ENCODE measurements at places on chromosomes 7 and 10.

DNA sequence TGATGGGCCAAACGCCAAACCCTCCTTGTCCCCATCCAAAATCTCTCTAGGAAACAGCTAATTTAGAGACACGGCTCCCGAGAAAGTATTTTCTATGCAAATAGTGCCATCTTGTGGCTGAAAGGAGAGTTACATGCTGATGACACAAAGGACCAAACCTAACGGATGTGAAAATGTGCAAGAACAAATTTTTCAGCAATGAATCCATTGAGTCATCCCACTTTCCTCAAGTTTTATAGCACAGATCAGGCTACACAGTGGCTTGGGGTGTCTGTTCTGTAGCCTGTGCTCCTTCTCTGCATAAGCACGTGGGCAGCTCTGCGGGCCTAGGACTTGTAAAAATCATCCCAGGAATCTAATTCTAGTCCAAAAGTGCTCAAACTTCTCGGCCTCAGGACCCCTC, 154.8 kb upstream of the PRR15 start:
- DNase-seq, result peak; percentile 76

GRCh38 chr7:28180031-28180363, 598 bp downstream of the JAZF1 start:
- DNase-seq, result no peak

GRCh38 chr10:103854265-103854685, 1.1 kb downstream of the SH3PXD2A start:
- DNase-seq, result no peak

DNA sequence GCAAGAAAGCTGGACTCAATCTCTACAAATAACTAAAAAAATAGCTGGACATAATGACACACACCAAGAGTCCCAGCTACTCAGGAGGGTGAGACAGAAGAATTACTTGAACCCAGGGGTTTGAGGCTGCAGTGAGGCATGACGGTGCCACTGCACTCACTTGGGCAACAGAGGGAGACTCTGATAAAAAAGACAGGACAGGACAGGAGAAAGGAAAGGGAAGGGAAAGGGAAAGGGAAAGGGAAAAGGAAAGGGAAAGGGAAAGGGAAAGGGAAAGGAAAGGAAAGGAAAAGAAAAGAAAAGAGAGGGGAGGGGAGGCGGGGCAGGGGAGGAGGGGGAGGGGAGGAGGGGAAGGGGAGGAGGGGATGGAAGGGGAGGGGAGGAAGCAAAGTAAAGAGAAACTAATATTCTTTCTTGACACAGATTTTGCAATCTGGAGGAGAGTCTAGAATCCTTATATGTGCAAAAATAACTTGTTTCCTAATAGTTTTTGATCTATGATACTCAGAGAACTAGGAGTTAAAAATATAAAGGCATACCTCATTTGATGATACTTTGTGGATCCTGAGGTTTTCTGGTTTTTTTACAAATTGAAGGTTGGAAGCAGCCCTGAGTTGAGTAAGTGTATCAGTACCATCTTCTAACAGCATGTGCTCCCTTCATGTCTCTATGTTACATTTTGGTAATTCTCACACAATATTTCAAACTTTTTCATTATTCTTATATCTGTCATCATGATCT, 8.0 kb downstream of the SAR1A start:
- no peak for DNase-seq

DNA sequence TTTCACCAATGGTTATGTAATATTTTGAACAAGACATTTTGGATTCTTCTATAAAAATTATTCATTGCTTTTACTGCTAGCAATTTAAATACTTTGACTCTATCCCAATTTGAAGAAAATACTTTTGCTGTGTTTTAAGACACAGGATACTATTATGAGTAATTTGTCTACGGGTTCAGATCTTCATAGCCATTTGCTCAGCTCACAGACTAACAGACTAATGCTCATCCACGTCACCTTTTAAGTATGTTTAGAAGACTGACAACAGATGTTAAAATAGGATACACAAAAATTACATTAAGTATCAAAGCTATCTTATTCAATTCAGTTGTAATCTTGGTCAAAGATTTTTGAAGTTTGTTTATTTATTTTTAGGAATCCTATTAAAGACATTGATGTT, 251.3 kb upstream of the CHRM2 start:
- no peak for DNase-seq

DNA sequence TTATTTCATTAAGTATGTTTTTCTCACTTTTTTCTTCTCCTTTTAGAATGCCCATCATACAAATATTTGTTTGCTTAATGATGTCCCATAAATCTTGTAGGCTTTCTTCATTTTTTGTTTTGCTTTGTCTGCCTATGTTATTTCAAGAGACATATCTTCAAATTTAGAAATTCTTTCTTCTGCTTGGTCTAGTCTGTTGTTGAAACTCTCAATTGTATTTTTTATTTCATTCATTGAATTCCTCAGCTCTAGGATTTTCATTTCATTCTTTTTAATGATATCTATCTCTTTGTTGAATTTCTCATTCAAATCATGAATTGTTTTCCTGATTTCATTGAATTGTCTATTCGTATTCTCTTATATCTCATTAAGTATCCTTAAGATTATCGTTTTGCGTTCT, 125.1 kb upstream of the VIPR2 start:
- no peak for DNase-seq

DNA sequence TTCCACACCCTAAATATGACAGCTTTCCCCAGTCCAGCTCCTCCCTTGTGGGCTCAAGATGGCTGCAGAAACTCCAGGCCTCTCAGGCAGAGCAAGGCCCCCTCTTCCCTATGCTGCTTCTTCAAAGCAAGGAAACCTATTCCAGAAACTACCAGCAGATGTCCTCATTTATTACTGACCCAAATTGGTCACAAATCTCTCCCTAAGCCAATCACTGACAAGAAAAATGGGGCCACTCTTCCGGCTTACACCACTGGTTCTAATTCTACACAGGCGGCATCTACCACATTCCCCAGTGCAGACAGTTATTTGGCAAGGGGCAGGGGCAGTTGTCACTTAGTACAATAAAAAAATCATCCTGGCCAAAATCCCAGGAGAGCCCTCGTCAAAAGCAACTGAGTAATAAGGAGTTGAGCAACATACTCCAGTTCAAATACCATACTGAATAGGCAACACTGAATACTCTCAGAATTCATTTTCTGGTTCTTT, 150.4 kb downstream of the SFMBT2 start:
- DNase-seq, result no peak

All from stimulated activated CD4-positive, alpha-beta T cell treated with anti-CD3 and anti-CD28 coated beads, Interleukin-12 subunit alpha, Interleukin-12 subunit beta, amount 100 ng/mL, for 48 hours (primary cell).